Body of pancreas (tissue), 4 donors: ENCODE measurements at places on chromosomes 7 and 10. TPM values are rescaled to one million over a fixed set of nuclear protein-coding genes. Genes with fewer than 3 reads are reported as not detected.

The ADCYAP1R1 gene
- 1.8 TPM for total RNA-seq

The OR2A7 gene
- total RNA-seq, result 14.5 TPM

The GNAT3 gene
- 0.26 TPM for total RNA-seq

The GATA3 gene
- total RNA-seq, result 0.66 TPM

The OR6B1 gene
- not detected for total RNA-seq

The OPN4 gene
- total RNA-seq, result not detected

The PTPRN2 gene
- 76.1 TPM for total RNA-seq

The TSPAN12 gene
- 6.9 TPM for total RNA-seq

The CACNA2D1 gene
- 5.4 TPM for total RNA-seq

The SPDYE1 gene
- not detected for total RNA-seq

The MOGAT3 gene
- total RNA-seq, result not detected

DNA sequence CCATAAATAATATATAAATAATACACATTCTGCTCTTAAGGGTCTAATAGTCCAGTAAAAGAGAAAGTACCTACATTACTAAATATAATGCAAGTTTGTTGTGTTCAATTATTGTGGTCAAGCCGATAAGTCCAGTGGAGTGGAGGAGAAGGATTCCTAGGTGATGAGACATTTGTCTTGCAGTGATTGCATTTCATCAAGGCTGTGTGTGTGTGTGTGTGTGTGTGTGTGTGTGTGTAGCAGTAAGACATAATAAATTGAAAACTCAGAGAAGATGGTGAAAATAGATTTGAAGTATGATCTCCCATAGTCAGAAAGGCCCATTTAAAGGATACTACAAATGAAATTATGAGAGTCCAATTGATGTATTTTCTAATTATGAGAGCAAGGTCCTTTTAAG, 192.5 kb upstream of the SEMA3C start:
- no peak for DNase-seq

GRCh38 chr7:78642751-78643150, 810.7 kb downstream of the MAGI2 start:
- DNase-seq, result no peak

DNA sequence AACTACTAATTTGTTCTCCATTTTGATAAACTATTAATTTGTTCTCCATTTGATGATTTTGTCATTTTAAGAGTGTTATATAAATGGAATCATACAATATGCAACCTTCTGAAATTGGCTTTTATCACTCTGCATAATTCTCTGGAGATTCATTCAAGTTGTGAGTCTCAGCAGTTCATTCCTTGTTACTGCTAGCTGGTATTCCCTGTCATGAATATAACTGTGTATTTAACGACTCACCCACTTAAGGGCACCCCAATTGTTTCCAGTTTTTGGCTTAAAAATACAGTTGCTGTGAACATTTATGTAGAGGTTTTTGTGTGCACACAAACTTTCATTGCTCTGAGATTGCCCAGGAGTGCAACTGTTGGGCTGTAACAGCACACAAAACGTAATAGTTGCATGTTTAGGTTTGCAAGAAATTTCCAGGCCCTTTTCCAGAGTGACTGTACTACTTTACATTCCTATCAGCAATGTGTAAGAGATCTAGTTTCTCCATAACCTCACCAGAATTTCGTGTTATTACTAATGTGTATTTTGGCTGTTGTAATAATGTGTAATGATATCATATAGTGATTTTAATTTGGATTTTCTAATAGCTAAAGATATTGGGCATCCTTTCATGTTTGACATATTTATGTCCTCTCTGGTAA, 153.2 kb upstream of the ADCY1 start:
- no peak for DNase-seq

DNA sequence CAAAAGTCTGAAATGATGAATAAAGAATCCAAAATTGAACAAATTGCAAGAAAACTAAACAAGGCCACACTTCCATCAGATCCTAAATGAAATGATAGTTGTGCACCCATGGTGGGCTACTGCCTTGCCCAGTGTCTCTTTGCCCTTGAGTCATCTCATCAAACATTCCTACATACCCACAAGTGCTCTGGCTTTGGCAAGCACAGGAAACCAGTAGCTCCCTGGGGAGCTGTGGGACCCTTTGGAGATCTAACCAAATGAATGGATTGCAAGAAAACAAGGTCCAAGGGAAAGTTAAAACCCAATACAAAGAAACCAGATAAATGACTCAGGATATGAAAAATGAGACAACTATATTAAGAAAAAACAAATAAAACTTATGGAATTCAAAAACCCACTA, 129.8 kb upstream of the TMEM229A start:
- DNase-seq, result no peak

- no peak for DNase-seq
Observed at GRCh38 chr10:100927266-100927665, 14.5 kb downstream of the SLF2 start.

GRCh38 chr7:69162931-69163670, 435.2 kb upstream of the AUTS2 start:
- DNase-seq, result no peak

DNA sequence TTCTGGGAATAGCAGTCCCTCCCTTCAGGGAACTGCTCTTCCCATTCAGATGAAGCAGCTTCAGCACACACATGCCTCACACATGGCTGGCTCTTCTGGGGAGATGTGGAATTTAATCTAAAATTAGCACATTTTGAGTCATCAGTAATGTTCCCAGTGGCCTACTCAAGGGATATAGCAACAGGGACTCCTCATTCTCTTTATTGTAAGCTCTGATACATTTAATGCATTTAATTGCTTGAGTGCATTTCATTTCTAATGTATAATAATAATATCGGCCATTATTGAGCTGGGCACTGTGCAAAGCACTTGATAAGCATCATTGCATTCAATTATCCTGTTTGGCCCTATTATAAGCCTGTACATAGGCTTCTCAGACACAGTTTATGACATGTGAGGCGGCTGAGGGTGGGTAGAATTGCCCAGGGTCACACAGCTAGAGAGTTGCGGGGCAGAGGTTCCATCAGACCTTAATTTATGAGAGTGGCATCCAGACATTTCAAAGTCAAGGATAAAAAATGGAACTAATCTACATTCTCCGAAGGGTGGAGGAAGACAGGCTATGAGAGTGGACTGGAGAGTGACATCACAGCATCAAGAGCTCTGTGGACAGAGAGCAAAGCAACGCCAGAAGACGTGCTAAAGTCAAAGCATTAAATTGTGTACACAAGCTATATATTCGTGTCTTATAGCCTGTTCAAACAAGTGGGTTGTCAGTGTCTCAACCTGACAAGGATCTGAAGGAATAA, 76.8 kb downstream of the LANCL2 start:
- DNase-seq, result no peak

DNA sequence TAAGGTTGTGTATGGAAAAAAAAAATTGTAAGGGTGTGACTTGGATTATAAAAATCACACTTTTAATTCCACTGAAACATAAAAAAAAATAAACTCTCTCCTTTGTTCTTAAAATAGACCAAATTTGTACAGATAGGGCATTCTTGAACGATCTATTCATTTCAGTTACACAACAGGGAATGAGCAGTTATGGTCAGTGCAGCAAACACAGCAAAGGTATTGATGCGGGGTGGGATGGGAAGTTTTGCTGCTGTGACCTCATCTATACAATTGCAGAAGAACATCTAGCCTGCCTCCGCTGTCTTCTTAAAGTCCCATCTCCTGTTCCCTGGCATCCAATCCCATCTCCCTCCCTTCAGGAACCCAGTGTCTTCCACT, 580.2 kb downstream of the SUGCT start:
- no peak for DNase-seq

DNA sequence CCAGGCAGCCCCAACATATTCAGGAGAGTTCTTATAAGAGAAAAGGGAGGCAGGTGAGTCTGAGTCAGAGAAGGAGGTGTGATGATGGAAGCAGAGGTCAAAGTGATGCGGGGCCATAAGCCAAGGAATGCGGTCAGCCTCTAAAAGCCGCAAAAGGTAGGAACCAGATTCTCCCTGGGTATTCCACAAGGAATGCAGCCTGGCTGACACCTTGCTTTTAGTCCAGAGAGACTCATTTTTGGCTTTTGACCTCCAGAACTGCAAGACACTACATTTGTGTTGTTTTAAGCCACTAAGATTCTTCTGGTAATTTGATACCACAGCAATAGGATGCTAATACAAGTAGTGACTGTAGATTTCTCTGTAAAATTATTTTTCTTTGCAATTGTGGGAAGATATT, 151.5 kb upstream of the EEPD1 start:
- no peak for DNase-seq

GRCh38 chr10:93577565-93577964, 11.1 kb downstream of the FFAR4 start:
- no peak for DNase-seq

DNA sequence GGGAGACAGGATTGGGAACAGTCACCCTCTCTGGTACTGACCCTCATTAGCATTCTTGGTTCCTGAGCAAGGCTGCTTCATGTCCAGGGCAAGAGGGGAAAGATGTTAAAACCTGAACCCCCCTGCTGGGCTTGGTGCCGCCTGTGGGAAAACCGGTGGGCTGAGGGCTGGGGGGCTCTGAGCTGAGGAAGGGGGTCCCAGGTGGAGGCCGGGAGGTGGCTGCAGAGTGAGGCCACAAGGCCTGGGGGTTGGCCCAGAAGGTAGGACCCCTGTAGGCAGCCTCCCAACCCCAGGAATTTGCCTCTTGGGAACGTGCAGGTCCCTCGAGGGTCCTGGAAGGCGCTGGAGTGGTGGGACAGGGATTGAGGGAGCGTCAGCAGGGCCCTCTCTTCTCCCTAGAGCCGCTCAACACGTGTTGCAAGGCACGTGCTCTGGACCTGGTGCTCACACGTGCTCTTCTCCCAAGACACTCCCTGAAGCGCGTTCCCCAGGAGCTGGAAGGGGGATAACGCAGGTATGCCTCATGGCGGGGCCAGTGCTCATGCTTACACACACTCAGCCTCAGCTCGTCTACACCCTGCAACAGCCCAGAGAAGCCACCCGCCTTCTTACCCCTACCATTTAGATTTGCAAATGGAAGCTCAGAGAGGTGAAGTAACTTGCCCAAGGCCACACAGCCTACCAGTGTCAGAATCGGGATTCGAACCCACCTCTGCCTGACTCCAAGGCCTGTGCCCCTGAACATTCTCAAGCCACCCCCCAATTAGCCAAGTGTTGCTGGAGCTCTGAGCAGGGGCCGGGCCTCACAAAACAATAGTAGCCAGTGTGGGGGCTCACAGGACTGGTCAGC, 64.4 kb downstream of the LHPP start:
- DNase-seq, result no peak

- DNase-seq, result no peak
Observed at GRCh38 chr7:134068670-134069069, 58.5 kb upstream of the LRGUK start.

DNA sequence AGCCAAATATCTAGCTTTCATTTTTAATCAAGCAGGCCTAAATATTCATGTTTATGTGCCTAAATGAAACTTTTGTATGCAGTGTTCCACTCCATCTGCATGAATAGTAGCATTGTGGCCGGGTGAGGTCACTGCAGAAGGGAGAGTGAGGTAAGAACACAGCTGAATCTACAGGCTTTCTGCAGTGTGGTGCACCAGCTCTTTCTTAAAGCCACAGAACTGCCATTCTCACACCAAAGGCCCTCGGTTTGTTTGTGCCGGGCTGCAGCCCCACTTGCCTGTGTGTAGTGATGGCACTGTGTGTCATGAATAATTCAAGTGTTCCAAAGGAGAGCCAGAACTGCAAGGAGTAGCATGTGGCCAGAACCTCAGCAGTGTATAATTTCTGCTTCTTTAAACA, 204.1 kb downstream of the TRIL start:
- no peak for DNase-seq

GRCh38 chr7:20153999-20154398, 63.2 kb downstream of the MACC1 start:
- DNase-seq, result no peak

DNA sequence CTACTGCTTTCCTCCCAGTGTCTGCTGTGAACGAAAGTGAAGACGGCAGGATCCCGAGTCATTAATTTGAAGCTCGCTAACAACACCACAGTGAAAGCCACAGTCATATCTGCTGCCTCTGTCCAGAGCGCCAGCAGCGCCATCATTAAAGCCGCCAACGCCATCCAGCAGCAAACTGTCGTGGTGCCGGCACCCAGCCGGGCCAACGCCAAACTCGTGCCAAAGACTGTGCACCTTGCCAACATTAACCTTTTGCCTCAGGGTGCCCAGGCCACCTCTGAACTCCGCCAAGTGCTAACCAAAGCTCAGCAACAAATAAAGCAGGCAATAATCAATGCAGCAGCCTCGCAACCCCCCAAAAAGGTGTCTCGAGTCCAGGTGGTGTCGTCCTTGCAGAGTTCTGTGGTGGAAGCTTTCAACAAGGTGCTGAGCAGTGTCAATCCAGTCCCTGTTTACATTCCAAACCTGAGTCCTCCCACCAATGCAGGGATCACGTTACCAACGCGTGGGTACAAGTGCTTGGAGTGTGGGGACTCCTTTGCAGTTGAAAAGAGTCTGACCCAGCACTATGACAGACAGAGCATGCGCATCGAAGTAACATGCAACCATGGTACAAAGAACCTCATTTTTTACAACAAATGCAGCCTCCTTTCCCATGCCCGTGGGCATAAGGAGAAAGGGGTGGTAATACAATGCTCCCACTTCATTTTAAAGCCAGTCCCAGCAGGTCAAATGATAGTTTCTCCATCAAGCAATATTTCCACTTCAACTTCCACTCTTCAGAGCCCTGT, 94.8 kb upstream of the KCNMA1 start:
- DNase-seq, result no peak

DNA sequence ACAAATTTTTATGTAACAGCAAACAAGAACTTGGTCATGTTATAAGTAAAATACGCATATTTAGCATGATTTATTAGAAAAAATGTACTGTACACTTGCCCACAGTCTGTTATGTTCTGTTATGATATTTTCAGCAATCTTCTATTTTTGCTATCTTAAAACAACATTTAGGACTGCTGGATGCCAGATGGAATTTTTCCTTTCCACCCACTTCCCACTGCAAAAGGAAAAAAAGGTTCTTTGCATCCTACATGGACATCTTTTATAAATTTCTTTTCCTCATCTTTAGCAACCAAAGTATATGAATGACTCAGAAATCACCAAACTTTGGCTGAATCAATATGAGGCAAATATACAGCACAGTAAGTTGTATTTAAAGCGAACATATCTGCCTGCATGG, 146.0 kb downstream of the RAPGEF5 start:
- no peak for DNase-seq

DNA sequence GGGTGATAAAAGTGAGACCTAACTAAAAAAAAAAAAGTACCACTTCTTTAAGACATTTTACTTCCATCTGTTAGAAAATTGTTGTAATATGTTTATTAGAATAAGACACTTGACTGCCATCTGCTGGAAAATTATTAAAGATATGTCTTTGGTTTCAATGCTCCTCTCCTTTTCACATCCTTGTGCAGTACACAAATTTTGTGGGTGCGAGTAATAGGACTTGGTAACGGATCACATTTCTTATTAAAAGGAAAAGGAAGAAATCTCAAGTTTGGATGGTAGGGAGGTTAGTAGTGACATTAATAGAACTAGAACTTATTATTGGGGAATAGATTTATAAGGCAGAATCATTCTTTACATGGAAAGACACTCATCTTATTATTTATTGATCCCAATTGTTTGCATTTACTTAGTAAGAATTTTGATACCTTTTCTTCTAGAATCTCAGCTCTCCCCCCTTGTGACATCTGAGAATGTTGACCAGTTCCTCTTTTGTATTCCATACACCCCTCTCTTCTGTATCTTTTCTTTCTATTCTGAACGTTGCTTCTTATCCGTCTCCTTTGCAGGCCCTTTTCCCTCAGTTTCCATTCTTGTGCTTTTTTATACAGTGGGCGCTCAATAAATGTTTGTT, 43.0 kb upstream of the RPA3 start:
- DNase-seq, result no peak
